Iris pigment epithelial cell (primary cell): ENCODE measurements at places on chromosomes 4 and X.

GRCh38 chr4:126991965-126992364, 640.8 kb upstream of the INTU start:
- peak; percentile 21 for DNase-seq

GRCh38 chrX:115472131-115472530, 88.8 kb upstream of the PLS3 start:
- DNase-seq = no peak

- no peak for DNase-seq
Measured at GRCh38 chr4:140757232-140757630, 1.0 kb upstream of the TBC1D9 start.

- DNase-seq = peak; percentile 29
Measured at GRCh38 chrX:43559644-43560043, 96.5 kb upstream of the MAOA start.

DNA sequence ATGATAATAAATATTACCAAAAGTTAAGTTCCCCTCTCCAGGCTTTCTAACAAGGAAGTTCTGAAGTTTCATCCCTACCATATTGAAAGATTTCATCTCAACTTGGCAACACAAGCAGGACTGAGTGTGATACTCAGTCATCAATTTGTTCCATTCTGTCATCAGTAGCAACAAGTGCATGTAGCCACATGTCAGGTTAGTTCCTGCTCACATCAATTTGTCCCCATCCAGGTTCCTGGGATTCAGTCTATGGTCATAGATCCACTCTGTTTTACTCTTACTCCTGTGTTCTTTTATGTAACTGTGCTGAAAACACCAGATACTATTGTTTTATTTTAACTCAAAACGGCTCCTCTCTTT, 22.2 kb downstream of the SMPX start:
- DNase-seq = peak; percentile 51

- DNase-seq = peak; percentile 69
Measured at GRCh38 chrX:75301060-75301459, 27.2 kb downstream of the UPRT start.

GRCh38 chr4:73725985-73726384, 14.4 kb upstream of the CXCL8 start:
- DNase-seq = peak; percentile 92

- DNase-seq = no peak
Measured at GRCh38 chrX:120790552-120790951, 85.1 kb downstream of the CT47B1 start.

DNA sequence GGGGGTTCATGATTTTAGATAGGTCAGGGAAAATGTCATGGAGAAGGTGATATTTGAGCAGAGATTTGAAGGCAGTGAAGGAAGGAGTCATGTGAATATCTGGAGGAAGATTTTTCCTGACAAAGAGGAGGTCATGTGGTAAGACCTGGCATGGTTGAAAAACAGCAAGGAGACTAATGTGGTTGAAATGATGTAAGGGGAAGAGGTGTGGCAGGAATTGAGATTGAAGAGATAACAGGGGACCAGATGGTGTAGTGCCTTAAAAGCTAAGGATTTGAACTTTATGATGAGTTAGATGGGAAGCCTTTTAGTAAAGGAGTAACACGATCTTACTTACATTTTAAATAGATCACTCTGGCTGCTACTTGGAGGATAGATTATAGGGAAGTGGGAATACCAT, 210.9 kb downstream of the RTL9 start:
- peak; percentile 4 for DNase-seq

DNA sequence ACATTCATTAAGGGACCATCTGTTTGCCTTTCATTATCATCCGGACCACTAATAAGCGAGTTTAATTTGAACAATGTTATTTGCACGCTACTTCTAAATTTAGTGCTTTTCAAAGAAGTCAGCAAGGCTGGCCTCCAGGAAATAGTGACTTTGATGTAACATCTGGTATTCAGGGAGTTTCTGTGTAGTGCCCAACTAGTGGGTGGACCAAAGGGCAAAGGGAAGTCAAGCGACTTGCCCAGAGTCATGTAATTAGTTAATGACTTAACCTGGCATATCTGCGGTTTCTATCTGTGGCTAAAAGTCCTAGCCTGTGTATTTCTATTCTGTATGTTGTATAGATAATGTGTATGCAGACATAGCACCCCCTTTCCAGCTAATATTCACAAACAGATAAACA, 56.3 kb upstream of the LCORL start:
- no peak for DNase-seq

DNA sequence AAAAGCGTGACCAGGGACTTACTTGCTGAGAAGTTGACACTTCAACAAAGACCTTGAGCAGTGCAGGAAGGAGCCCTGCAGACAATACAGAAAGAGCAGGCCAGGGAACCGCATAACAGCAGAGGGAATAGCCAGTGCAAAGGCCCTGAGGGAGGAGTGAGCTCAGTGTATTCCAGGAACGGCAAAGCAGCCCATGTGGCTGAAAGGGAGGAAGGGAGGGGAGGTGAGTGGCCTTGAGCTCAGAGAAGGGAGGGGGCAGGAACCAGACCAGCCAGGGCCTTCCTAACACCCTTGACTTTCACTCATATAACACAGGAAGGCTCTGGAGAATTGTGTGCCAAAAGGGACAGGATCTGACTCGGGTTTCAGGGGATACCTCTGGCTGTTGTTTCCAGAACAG, 112.2 kb downstream of the BCOR start:
- no peak for DNase-seq

GRCh38 chr4:153832720-153833287, 43.9 kb upstream of the SFRP2 start:
- DNase-seq = no peak

DNA sequence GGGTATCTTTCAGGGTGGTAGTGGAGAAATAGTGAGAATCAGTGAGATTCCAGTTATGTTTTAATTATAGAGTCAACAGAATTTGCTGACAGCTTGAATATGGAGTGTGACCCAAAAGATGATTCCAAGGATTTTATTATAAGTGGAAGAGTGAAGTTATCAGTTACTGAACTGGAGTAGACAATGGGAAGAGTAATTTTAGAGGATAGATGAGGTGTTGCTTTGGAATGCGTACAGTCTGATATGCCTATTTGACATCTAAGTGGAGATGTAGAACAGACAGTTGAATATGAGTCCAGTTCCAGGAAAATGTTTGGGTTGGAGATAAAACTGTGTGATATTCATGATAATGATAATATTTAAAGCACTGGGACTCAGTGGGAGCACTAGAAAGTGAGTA, 174.2 kb downstream of the MAPK10 start:
- peak; percentile 33 for DNase-seq

- no peak for DNase-seq
Measured at GRCh38 chr4:5448221-5448620, 260.1 kb downstream of the EVC2 start.

DNA sequence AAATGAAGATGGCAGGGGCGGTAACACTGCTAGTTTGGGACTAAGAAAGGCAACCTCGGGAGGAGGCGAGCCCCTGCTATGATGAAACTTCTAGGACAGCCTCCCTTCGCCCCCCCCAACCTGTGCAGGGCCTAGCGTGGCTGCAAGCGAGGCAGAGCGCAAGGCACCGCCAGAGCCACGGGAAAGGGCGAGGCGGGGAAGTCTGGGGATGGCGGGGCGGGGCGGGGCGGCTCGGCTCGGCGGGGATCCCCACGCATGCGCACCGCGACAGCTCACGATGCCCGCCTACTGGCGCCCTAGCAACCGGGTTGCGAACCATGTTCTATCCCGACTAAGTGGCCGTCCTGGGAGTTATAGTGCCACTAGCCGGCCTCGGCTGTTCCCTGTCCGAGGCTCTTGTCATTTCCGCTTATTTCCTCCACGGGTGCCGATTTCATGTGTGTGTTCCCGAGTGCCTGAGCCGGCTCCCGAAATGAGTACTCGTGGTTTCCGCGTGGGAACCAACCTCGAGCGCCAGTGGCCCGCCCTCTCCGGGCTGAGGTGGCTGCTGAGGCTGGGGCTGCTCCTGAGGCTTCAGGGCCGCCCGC, 28.7 kb upstream of the RBMX start:
- DNase-seq = peak; percentile 66

- DNase-seq = no peak
Measured at GRCh38 chr4:37597034-37597433, 89.1 kb downstream of the RELL1 start.

DNA sequence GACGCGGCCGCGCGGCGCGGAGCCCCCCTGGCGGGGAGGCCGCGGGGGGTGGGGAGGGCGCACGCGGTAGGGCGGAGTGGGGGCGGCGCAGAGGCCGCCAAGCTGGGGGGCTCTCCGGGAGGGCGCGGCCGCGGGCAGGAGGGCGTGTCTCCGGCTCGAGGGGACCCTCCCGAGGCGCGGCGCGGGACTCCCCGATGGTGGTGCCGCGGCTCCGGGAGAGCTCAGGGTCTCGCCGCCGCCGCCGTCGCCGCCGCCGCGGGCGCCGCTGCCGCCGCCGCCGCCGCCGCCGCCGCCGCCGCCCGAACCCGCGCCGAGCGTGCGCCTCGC, 165 bp upstream of the PTCHD1 start:
- DNase-seq = no peak

- no peak for DNase-seq
Measured at GRCh38 chr4:6549890-6550620, 24.9 kb upstream of the MAN2B2 start.

DNA sequence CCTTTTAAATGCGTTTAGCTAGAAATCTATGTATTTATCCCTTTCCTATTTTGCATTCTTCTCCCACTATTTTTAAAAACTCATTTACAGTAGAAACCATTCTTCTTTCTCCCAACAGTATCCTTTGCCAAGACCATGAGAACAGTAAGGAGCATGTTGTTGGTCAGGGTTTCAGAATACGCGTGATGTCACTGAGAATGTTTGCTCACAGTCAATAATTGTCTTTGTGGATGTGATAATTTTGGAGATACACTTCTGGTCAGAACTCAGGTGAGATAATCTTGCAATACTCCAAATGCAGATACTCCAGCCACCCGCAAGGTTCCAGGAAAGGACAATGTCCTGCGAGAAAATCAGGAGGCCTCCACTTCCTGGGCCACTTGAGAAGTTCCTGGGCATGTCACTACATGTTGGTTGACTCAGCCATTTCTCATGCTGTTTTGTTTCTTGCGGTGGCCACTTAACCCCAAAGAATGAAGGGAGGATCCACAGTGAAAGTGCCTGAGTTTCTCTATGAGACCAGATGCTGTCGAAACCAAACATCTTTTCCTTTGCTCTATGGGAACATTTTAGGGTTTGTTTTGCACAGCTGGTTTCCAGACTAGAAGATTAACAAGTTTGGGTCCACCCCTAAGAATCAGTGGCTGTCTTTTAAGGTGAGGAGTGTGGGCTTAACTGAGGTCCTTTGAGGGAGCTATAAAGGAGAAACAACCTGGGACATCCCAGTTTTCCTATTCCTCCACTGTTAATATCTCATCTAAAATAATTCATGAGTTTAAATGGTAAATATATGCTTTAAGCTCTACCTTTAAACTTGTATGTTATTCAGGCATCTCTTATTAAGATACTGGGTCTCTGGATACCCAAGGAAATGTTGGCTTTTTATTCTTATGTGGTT, 116.0 kb downstream of the SOWAHB start:
- peak; percentile 98 for DNase-seq
